ENCODE measurements at places on chromosomes 6 and 20.

DNA sequence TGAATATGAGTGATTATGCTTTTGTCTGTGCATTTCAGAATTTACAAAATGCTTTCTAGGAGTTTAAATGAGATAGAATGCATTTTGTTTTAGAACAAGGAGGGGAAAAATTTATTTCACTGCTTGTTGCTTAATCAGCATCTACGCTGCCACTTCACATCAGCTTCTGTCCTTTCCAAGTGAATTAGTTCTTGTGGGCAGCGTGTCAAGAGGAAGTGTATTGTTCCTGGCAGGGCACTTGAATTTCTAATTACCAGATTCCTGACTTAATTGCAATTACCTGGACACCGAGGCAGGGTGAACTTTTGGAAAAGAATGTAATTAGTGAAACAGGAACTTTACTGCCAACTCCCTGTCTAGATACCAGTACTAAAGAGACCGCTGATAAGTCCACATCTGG lies 263.5 kb downstream of the TMEM242 start:
- no peak for DNase-seq

GRCh38 chr6:42260972-42261371 lies 43.3 kb upstream of the MRPS10 start:
- DNase-seq = no peak

GRCh38 chr6:71602385-71603007 lies 283.9 kb upstream of the RIMS1 start:
- DNase-seq = no peak

GRCh38 chr6:162871966-162872365 lies 144.2 kb downstream of the PACRG start:
- DNase-seq = no peak

DNA sequence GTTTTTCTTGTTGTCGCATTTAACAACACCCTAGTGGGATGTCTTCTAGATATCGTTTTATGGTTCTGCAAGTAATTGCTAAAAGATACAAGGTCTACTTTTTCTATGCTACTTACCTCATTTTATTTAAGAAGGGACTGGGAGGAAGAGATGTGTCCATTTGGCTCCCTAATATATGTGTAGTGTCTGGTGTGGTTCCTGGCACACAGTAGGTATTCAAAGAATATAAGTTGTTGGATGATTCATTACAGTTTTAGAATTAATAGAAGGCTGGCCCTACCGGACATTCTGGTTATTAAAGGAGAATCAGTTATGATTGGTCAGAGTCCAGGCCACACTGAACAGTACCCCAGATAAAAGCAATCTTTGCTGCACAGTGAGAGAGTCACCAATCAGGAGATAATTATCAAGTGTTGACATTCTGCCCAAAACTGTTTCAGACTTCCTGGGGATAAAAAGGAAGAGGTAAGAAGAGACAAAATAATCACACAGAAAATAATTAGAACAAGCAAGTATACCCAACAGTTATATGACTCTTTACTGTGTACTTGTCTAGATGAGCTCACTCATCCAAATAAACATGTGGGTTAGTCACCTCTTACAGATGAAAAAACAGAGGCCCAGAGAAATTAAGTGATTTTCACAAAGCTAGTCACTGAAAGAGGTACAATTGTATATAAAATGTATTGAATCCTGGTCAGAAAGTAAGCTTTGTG lies 7.0 kb downstream of the TMEM244 start:
- no peak for DNase-seq

DNA sequence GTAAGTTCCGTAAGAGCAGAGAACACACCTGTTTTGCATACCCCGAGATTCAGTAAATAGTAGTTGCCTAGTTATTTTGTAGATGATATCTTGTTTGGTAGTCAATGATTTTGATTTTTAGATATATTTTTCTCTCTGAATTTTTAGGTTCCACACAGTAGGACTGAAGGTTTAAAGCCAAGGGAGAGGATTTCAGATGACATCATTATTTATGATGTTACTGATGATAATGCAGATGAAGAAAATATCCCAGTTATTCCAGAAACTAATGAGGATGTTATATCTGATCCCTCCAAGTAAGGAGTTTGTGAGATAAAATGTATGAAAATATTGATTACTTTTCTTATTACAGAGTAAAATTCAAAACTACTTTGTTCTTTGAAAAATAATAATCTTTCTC lies 22.6 kb downstream of the HSF2 start:
- DNase-seq = no peak

DNA sequence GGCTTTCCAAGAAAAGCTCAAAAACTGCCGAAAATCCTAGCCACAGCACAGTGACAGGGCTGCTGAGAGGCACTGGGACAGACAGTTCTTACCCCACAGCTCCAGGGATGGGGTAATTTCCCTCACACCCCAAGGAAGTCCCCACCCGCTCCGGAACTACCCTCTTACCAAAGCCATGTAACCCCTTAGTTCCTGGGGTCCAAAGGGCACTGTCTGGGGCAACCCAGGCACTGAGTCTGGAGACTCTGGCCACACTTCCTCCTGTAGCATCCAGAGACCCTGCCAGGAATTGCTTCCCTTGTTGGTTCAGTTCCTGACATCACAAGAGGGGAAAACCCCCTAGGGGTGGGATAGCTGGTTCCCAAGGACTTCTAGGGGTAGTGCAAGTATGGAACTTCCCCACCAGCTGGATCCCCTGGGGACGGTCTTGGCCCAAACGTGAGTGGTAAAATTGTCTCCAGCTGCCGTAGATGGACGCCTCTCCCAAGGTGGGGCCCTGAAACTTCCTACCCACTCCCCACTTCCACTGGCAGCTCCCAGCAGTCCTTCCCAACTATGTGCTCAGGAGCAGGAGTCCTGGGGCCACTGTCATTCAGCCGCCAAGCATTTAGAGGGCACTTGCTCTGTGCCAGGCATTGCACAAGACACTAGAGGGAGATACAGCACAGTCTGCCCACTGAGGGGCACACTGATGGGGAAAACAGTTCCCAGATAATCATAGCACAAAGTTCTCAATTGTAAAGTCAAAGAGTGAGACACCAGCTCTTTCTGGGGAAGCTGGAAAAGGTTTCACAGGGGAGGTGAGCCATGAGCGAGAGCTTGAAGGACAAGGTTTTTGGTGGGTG lies 17.2 kb upstream of the HCK start:
- no peak for DNase-seq
